ENCODE measurements at places on chromosomes 11 and 22.

DNA sequence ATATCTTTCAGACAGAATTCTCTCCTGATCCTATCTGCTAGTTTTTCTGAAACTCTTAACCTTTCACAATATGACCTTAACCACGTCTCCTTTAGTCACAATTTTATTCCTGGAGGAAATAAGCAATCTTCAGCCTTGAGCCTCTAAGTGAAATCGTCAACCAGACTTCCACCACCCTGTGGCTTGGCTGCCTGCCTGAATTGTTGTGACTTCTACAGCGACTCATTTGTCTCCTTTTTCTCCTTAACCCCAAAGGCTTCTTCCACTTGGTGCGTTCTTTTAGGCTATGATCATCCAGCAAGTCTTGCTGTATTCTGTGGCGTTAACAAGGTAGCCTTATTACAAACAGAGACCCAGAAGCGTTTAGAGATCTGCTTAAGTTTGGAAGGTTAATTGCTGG is 535.1 kb upstream of the ARHGAP42 start:
- DNase-seq: no peak

DNA sequence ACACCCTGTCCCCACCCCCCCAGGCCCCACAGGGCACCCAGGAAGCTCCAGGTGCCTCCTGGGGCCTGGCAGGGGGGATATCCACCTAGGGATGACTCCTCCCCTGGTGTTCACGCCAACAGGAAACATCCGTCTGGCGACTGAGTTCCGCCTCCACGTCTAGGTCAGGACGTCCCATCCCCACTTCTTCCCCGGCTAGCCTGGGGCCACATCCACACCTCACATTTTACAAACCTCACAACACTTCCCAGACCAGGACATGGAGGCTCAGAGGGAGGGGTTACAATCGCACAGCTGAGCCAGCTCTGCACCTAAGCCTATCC is 21.0 kb downstream of the MAFF start:
- DNase-seq: no peak

- DNase-seq: no peak
Measured at GRCh38 chr22:46846150-46846831, 83.8 kb downstream of the TBC1D22A start.

- no peak for DNase-seq
Measured at GRCh38 chr11:86440843-86441242, 66.2 kb downstream of the CCDC81 start.

- peak; percentile 72 for DNase-seq
Measured at GRCh38 chr11:67303132-67303834, at the start of gene SSH3. SSH3 (plus strand) TSS chr11:67303530; CDS start chr11:67303626, 96 bp downstream.

- no peak for DNase-seq
Measured at GRCh38 chr22:37254867-37255233, 10.8 kb upstream of the RAC2 start.

GRCh38 chr11:132055296-132055695 is 684.9 kb downstream of the NTM start:
- no peak for DNase-seq

DNA sequence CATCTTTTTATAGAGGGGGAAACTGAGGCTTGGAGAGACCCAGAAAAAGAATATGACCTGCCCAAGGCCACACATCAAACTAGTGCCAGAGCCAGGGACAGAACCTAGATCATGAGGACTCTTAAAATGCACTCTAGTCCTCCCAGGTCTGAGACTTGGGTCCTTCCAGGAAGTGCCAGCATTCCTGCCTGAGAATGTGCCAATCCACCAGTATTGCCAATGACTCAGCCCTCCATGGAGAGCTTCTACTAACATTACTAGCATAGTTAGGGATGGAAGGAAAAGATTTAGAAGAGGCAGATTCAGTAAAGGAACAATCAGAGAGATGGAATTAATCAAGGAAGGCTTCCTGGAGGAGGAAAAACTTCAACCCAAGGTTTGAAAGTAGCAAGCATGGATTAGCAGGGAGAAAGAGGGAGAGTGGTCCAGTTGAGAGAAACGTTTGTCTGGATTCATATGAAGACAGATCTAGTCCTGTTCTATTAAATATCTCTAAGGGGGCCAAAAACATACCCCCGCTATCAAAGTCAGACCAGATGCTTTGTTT is 20.1 kb upstream of the SMIM35 start:
- peak; percentile 32 for DNase-seq

DNA sequence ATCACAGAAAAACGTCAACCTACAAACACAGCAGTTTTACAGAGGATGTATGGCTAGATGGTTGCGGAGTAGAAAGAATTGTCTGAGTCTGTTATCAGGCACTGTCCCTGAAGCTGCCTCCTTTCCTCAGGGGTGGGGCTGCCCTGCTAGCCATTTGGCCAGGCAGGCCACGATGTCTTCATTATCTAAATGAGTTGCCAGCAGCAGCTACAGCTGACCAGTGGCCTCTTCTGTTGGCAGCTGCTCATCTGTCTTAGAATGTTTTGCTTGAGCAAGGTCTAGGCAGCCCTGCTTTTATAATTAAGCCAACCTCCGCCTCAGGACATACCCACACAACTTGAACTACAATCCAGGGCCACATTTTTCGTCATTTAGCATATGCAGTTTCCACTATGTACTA is 17.5 kb downstream of the SLC6A5 start:
- DNase-seq: no peak

GRCh38 chr11:119905162-119905561 is 176.2 kb upstream of the NECTIN1 start:
- DNase-seq: no peak

GRCh38 chr11:120877746-120878365 is 146.0 kb upstream of the TBCEL start:
- no peak for DNase-seq

GRCh38 chr11:843086-843734 is 558 bp downstream of the TSPAN4 start:
- DNase-seq: peak; percentile 33
